Right forelimb (tissue), 1 donor: ENCODE measurements at places on chromosomes 4 and X.

DNA sequence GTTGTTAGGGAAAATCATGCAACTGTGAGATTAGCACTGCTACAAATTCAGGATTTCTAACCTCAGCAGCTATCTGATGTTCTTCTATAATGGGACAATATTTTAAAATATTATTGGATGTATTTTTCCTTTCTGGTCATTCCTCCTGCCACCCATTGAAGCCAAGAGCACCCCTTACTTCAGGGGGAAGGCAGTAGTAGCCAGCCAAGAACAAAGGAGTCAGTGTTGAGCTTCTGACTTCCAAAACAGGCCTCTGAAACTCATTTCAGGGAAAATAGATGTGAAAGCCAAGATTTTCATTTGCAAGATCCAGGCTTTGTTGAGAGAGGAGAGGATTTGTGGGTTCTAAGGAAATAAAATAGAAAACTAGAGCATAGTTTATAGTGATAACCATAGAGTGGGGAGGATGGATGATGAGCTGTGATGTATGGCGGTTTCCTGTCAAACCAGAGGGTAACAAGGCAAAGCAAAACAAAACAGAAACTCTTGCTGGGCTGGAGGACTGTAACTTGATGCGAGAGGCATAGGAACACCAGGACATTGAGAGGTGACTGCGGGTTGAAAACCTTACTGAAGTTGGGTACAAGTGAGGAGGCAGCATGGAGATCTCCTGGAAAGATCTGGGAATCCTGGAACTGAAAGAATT is 173.7 kb upstream of the LEF1 start:
- DNase-seq, result no peak

GRCh38 chr4:8235224-8235623 is 34.3 kb upstream of the HTRA3 start:
- DNase-seq, result no peak

GRCh38 chr4:157999723-158000122 is 173.1 kb downstream of the GASK1B start:
- no peak for DNase-seq

- DNase-seq, result no peak
Observed at GRCh38 chr4:180558427-180558826, 1684.8 kb upstream of the TENM3 start.

DNA sequence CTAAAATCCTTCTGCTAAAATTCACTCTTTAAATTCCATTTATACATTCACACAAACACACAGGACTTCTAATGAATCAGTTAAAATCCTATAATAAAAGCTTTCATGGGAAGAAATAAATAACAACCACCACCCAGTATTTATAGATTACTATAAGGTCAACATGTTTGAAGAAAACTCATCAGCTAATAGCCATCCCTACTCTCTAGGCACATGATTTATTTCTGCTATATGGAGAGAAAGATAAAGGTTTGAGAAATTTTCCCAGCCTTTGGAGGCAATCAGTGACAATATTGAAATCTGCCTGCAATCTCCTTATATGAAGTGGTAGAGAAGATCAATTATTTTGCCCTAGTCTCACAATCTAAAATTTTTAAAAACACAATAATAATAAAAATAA is 1038.9 kb upstream of the DIAPH2 start:
- no peak for DNase-seq

DNA sequence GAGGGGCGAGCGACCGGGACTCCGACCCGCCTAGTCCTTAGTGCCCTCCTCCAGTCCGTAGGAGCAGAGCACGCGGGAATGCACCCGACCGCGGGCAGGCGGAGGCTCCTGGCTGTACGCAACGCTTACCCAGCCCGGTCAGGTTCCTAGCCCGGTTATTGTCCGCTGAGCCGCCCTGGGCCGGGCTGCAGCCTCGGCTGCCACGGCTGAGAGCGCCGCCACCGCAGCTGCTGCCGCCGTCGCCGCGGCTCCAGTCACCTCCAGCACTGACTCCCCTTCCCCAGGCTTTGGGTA is at the start of gene AMER1:
Gene AMER1, minus strand, starts transcription at position 268 of the 294 bp plus-strand sequence. CDS start 12,422 bp downstream, outside the sequence.
- no peak for DNase-seq

DNA sequence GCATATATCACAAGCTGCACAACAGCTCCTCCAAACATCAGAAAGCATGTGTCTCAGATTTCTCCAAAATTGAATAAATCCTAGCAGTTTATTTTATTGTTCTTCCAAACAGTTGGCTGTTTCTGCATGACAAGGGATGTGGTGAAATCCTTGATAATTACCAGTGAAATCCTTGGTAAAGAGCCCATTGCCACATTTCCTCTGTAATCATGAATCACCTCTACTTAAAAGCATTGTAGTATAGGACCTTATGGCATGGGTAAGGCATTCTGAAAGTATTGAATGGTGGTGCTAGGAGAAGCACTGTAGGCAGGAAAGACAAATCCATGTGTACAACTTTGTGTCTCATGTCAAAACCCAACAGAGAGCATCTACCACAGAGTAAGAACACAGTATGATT is 135.8 kb upstream of the NDST3 start:
- DNase-seq, result no peak

GRCh38 chrX:150517303-150517910 is 51.0 kb upstream of the MTM1 start:
- DNase-seq, result no peak

DNA sequence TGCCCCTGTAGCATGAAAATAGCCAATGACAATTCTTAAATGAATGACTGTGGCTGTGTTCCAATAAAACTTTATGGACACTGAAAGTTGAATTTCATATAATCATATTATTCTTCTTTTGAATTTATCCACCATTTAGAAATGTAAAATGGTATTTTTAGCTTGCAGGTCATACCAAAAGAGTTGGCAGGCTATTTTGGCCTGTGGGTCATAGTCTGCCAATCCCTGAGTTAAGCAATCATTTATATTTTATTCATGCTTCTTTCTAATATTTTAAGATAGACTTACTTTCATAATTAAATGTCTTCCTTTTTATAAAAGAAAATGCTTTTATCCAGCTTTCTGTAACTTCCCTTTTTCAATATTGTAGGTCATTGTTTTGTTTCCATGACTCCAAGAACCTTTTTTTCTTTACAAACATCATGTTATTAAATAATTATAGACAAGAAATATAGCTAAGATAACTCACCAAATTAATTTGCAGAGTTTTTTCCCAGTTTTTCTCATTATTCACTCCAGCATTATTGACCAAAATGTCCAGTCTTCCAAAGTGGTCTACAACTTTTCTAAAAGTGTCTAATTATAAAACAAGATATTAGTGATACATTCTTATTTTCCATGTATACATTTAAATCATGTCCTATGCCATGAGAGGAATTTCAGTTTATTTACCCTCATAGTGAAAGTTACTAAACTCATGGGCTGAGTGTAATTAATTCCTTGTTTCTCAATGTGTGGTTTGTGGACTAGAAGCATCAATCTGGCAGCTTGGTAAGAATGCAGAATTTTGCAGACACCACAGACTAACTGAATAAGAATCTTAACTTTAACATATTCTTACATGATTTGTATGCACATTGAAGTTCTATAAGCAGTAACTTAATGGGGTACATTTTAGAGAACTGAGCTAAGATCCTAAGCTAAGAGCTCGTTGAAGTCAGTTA is 4.5 kb downstream of the HPGD start:
- DNase-seq, result no peak

DNA sequence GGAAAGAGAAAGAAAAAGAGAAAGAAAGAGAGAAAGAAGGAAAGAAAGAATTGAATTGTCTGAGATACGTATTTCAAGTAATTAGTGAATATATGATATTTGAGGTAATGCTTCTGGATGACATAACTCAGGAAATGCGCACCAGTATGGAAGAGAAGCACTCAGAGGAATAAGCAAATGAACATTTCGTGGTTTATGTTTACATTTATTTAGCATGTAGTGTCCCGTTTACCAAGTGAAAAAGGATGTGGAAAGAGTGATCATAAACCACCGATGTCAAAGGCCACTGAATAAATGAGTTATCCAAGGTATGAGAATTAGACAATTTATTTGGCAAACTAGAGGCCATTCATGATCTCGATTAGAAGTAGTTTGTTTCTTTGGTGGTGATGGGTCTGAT is 200.4 kb downstream of the ARAP2 start:
- no peak for DNase-seq

GRCh38 chr4:72568959-72569718 is at the start of gene ADAMTS3:
TSS of gene ADAMTS3 (minus strand) at chr4:72569221. CDS start at chr4:72568762, 459 bp downstream.
- peak; percentile 87 for DNase-seq

DNA sequence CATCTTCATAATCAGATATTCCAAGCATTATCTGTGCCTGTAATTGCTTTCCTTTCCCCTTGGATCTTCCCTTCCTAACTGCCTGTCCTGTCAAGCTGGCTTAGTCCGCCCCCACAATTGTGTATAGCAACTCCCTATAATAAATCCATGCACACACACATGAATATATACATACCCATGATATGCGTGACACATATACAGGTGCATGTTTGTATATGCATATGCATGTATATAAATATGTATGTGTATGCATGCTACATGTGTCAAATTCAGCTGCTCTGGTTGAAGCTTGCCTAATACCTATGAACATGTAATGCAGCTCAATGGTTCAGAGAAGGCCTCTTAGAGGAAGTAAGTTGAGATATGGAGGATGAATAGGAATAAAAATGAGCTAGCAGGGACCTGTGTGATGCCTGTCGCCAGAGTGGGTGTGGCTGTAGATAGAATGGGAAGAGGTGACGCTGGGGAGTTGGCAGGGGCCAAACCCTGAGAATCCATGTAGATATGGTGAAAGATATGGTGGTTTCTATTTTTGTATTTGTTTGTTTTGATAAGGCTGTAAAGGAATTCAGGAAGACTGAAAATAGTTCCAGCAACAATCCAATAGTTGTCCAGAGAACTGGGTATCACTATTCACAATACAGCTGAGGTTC is 595.0 kb upstream of the BOD1L1 start:
- no peak for DNase-seq

- DNase-seq, result no peak
Observed at GRCh38 chrX:8755116-8755515, 23.2 kb upstream of the ANOS1 start.

DNA sequence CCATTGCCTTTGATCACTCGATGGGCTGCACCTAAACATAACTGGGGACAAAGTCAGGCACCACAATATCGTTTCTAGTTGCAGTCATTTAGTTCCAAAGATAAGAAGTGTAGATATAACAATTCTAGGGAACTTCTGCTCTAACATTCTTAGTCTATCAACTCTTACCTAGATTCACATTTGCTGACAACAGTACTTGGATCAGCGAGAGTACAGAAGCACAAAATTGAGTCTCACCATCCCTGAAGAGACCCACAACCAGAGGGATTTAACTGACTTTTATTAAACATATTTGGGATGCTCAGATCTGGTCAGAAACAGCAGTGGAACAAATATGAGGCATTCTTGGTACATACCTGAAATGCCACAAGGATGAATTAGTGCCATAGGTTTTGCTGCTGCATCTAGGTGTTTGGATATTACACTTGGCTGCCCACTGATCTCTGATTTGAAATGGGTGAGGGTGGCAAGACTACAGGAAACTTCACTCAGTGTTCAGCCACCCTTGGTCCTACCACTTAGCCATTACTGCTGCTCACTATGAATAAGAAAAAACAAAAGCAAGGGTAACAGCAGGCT is 28.9 kb upstream of the HUWE1 start:
- DNase-seq, result no peak

DNA sequence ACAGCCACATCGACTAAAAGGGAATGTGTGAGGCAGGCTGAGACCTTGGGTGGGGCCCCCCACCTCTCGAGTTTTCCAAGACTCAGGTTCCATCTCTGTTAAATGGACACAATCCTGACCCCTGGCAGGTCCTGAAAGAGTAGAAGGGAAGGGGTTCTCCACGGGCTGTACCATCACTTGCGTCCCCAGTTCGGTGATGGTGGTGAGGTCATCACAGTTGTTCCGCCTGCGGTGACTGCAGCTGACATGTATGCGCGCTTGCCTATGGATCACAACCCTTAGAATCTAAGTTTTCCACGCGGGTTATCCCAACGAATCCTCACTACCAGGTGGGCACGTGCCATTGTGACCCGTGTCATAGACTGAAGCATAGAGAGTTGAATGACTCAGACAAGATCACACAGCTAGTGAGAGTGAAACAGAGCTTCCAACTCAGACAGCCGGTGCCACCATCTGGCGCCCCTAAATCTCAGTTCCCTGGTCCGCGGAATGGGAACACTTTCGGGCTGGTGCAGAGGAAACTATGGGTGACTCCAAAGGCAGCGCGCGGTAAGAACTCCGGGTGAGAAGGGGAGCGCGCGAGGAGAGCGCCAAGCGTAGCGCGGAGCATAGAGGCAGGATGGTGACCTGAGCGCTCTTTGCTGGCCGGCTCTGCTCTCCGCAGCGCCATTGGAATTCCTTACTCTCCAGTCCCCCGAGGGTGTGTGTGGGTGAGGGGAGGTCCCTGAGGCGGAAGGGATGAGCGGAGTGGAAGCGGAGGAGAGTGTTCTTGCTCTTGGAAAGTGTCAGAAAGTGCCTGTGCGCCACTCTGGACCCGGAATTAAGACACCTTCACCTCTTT is 10.5 kb downstream of the MSX1 start:
- DNase-seq, result no peak

DNA sequence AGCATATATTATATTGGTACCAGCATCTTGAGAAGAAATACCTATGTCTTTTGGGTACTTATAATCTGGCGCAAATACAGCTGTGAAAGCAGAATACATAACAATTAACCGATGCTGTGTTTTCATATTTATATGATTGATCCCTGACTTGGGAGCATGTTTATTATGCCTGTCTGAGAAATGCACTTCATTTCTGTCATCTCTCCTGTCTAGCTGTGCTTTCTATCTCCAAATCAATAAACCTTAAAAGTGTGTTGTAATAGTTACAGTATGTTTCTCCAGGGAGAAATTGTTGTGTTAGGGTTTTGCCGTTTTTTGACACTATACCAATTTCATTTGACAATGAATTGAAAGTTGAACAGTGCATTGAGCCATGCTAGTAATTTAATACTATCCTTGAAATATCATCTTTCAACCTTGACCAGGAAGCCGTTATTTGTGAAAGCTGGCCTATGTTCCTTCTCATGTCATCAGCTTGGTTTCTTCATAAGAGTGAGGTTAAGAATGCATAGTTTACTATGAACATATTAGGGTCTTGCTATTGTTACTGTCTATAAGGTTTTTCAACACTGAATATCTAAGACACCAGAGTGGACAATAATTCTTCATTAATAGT is 206.2 kb upstream of the PCDH18 start:
- no peak for DNase-seq

DNA sequence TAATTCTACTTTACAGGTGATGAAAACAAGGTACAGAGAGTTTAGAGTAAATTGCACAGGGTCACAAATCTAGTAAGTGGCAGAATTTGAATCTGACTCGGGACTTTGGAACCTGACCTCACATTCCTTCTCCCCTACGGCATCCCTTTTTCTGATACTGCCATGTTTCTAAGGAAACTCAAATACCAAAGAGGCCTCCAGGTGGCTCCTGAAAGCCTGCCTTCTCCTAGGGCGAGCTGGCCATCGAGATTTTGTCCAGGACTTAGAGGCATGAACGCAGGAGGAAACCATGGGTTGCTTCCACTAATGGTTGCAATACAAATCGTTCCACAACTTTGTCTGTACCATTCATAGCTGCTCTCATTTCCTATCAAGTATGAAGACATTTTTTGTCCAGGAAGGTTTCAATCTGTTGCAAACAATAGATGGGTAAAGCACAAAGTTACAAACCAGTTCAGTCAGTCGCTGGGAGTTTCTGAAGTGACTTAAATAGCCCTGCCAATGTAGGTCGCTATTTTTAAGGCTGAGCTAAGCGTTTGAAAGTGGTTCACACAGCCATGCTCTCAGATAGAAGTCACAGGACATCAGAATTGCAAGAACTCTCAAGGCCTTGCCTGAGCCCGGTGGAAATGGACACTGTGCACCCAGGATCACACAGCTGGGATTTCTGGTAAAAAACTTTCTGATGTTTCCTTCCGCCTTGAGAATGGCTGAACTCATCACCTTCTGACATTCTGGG is 296.6 kb upstream of the PRPS2 start:
- no peak for DNase-seq

- DNase-seq, result no peak
Observed at GRCh38 chr4:82708982-82709381, 89.6 kb downstream of the SCD5 start.
